Activated T-helper 1 cell treated with Interleukin-2 at 50 U/mL for 16 hours (primary cell): ENCODE measurements at places on chromosomes 7 and 10.

- DNase-seq: no peak
Observed at GRCh38 chr10:24446739-24447138, 237.8 kb downstream of the KIAA1217 start.

GRCh38 chr10:12067336-12067735, 1.4 kb upstream of the DHTKD1 start:
- no peak for DNase-seq

GRCh38 chr7:47901542-47901941, 46.7 kb downstream of the PKD1L1 start:
- DNase-seq: no peak

DNA sequence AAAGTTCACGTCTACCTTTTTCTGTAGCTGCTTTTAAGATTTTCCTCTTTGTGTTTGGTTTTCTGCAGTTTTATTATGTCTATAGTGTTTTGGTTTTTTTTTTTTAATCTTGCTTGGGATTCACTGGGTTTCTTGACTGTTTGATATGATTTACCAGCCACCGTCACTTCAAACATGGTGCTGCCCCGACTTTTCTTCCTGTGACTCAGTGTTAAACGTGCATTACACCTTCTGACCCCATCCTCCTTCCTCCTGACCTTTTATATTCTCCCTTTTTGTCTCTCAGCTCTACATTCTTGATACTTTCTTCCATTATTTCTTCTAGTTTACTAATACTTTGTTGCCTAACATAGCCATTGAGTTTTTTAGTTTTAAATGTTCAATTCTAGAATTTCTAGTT, 61.5 kb downstream of the GNA12 start:
- no peak for DNase-seq

GRCh38 chr7:2811476-2812113, 32.5 kb downstream of the GNA12 start:
- DNase-seq: no peak

DNA sequence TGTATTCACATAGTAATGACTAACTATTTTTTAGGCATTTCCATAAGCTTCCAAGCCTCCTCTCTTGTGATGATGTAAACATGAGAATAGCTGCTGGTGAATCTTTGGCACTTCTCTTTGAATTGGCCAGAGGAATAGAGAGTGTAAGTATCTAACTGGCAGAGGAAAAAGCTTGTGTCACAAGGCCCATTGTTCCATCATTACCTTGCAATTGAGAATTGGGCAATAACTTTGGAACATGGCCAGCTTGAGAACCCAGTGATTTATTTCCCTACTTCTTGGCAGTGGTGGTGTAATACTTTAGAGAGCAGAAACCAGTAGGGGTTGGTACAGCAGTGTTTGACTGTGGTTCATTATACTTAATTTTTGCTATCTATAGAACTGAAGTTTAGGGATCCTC, 12.0 kb downstream of the IFRD1 start:
- DNase-seq: no peak

- DNase-seq: no peak
Observed at GRCh38 chr10:44994752-44995530, 5.8 kb upstream of the ZNF22 start.

DNA sequence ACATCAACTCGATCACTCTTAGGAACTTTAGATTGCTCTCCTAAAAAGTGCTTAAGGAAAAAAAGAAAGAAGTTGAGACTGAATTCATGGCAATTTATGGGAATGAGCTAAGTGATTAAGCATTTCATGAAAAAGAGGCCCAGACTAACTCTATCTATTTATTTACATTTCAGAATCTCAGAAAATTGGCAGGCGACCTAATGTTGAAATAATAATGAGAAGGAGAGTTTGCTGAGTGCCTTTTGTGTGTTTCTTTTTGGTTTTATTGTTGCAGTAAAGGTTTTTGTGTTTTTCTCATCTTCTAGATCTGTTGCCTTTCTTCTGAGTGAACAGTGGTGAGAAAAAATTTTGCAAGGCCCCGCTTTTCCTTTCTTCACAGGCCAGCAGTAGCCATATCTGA, 3.8 kb downstream of the GRK5 start:
- no peak for DNase-seq

- DNase-seq: no peak
Observed at GRCh38 chr7:121752706-121753105, 120.3 kb upstream of the PTPRZ1 start.

DNA sequence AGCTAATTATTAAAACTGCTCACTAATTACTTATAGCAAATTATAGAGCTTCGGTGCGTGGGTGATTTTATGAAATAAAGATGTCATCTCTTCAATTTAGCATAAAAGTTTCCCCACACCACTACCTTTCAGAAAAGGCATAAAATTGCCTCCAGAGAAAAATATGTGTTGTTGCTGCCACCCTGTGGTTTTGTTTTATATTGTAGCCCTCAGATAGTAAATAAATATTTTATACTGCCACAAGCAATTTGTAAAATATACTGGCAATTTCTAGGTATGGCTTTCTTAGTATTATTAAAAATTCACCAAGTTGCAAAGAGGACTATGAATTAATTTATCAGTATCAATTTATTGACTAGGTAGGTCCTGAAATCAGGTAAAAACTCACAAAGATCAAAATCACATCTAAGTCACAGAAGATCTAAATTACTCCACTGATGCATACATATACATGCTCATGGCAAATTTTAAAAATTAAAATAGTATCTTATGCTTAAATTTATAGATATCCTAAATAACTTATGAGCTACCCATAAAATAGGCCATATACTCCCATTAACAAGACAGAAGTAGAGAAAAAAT, 26.5 kb downstream of the ASNS start:
- DNase-seq: no peak

GRCh38 chr7:1447551-1448244, 11.6 kb downstream of the MICALL2 start:
- no peak for DNase-seq

DNA sequence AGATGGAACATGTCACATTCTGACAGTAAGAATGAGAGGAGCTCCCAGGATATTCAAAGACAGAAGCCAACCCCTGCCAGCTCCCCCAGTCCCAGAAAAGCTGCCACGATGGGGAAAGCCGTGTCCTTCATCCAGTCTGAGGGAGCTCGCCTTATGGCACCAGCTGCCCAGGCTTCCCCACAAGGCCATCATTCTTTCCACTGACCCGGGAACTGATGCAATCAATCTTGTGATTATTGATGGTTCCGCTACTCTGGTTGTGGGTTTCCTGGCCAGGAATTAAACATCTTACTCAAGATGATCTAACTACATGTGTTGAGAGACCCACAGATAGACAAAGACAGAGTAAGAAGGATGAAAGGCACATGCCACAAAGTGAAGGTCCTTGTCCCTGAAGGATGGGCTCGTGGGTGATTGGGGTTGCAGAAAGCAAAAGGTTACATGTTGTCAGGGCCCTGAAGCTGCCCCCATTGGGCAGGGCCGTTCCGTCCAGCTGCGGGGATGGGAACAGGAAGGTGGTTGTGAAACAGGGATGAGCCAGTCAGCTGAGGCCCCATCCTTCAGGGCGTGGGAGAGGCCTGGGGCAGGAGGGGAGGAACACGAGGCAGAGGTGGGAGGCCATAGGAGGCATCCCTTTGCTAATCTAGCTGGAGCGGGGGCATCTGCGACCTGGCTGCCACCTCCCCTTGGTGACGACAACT, 127.6 kb downstream of the OAT start:
- no peak for DNase-seq

DNA sequence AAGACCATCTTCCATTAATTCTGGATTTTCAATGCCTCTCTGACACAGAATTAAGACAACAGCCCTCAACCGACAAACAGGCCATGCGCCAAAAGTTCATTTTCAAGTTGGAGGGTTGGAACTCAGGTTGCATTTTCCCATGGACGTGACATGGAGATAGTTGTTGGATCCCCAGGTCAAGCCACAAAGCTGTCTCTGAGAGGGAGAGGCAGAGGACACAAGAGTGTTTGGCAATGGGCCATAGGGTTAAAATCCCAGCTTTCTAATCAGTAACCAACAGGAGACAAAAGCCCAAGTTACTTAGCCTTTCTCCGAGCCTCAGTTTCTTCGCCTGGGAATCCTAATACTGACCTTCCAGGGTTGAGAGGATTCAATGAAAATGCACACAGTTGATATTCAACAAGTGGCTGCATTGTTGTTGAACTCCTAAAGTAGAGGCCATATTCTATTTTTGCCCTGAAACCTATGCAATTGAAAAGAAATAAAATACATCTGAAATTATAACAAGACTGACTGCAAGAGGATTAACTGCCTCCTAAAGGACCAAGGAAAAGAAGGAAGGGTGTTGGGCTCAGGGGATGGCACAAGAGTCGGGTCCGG, 44.3 kb downstream of the SORBS1 start:
- no peak for DNase-seq

- no peak for DNase-seq
Observed at GRCh38 chr7:82105463-82105862, 335.6 kb upstream of the HGF start.

- DNase-seq: no peak
Observed at GRCh38 chr10:32149252-32149955, 93.2 kb upstream of the KIF5B start.

GRCh38 chr7:124996778-124997177, 67.2 kb upstream of the POT1 start:
- no peak for DNase-seq

GRCh38 chr10:93085272-93085859, 11.7 kb downstream of the CYP26A1 start:
- DNase-seq: no peak
